ENCODE measurements at places on chromosomes 5 and 9. TPM values are rescaled to one million over a fixed set of nuclear protein-coding genes. Genes with fewer than 3 reads are reported as not detected.

DNA sequence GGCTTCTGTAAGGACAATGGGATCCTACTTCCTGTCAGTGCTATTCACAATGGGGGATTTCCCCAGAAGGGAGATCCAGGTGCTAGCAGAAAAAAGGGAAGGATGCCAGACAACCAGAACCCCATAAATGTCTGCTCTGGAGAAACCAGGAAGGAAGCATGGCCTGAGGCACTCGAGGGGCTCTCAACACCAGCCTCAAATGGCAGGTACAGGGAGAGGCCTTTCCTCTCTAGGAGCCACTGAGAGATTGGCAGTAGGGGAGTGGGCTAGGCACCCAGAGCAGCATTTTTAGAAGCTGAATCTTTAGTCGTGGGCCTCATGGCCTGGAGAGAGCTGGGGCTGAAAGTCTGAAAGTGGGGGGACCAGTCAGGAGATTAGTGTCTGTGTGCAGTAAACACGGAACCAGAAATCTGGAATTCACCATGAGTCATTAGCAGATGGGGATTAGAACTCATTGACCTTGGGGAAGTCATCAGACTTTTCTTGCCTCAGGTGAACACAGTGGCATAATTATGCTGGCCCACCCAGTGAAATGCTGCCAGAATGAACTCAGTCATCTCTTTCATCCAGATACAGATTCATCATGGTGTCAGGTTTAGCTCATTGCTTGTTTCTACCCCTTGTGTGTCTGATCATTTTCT, 28.3 kb downstream of the ARHGEF28 start:
- peak; percentile 41 for DNase-seq

The SHISAL2B gene
- not detected for polyA plus RNA-seq

The ANXA2R gene
- 0.56 TPM for polyA plus RNA-seq

The CAMK2A gene
- polyA plus RNA-seq: not detected

- peak; percentile 2 for DNase-seq
Observed at GRCh38 chr5:79873187-79873586, 117.9 kb downstream of the MTX3 start.

DNA sequence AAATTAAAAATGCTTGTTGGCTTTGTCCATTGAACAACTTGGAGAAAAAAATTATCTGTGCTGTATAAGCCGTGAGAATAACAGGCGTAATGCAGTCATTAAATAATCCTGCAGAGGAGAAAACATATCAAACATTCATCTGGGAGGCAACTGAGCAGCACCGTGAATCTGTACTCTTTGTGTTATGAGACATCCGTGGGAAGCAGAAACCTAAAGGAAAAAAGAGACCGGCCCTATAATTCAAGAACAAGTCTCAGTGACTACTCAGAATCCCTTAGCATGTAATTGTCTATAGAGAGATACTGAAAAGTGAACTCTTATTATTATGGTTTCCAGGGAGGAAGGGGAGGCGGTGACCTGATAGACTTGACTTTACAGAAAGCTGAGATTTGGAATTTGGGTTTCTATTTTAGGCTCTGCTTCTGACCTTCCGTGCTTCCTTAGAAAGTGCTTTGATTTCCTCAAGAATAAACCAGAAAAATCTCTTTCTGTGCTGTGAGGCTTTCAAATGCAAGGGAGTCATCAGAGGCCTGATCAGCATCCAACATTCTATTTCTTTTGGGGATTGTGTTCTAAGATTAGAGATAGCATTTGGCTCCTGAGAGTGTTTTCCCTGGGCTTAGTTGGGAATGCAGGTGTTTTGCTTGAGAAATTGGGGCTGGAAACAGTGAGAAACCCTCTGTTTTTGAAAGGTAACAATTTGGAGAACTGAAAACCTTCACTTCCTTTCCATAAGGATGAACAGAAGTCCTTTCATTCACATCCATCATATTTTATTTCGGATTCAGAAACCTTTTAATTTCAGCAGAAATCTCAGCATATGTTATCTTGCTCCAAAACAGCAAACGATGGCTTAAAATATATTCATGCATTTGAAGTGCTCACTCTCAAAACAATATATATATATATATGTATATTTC, 296.7 kb downstream of the CSNK1G3 start:
- DNase-seq: no peak

- DNase-seq: peak; percentile 65
Observed at GRCh38 chr5:127441799-127442484, 75.5 kb upstream of the PRRC1 start.

DNA sequence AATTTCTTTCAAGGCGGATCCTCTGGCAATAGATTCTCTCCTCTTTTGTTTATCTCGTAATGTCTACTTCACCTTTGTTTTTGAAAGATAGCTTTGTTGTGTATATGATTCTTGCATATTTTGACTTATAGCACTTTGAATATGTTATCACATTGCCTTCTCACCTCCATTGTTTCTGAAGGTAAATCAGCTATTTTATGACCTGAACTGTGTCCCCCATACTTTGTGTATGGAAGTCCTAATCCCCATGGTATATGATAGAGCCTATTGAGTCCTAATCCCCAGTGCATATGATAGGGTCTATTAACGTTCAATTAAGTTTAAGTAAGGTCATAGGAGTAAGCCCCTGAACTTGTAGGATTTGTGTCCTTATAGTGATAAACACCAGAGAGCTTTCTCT, 910.2 kb upstream of the NUDT12 start:
- no peak for DNase-seq

DNA sequence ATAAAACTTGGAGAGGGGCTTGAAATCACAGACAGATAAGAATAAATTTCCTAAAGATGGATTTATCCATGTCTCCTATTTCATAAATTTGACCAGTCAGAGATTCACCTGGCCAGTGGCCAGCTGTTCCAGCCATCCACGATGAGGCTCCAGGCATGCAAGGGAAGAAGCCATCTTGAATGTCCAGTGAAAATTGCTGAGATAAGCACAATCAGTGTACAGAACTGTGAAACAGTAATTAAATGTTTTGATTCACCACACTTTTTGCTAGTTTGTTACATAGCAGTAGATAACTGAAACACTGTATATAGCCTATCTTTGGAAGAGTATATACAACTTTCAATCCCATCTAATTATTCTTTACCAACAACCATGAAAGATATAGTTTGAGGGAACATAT, 163.5 kb downstream of the HINT1 start:
- no peak for DNase-seq

The PCSK5 gene
- 1.9 TPM for polyA plus RNA-seq

- DNase-seq: no peak
Observed at GRCh38 chr5:161446655-161447054, 99.9 kb downstream of the GABRB2 start.

The TMEFF1 gene
- 0.34 TPM for polyA plus RNA-seq

- DNase-seq: no peak
Observed at GRCh38 chr5:58440901-58441460, 18.9 kb downstream of the PLK2 start.

- no peak for DNase-seq
Observed at GRCh38 chr5:180471866-180472265, 22.3 kb upstream of the CNOT6 start.

The ABO gene
- polyA plus RNA-seq: not detected

GRCh38 chr5:2656206-2656605, 95.3 kb downstream of the IRX2 start:
- DNase-seq: peak; percentile 16

The HTR1A gene
- not detected for polyA plus RNA-seq

DNA sequence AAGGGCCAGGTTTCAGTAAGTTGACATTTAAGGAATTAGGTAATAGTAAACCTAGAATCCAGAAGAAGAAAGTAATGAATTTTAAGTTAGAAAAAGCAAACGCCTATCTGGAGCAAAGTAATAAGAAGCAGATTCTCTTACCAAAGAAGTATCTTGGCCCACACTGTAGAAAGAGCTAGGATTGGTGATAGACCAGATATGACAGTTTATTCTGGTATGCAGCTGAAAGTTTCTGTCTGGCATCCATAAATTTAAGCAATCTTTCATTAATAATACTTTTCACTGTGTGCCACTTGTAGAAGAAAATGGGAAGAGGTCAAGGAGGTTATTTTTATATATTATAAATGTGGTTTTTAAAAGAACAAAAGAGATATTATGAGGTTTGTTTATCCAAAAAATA, 3.0 kb downstream of the RECK start:
- DNase-seq: peak; percentile 84

DNA sequence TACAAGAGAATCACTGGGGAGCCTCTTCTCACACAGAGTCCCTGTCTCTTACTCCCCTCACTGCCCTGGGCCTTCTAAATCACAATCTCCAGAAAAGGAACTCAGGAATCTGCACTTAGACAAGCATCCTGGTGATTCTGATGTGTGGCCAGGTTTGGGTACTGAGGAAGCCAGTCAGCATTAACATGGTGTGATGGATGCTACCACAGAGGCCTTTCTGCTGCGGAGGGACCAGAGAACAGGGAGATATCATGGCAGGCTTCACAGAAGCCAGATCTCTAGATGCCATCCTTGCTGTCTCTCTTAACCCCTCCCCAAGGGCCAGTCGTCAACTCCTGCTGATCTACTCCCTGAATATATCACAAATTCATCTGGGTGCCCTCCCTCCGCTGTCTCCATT, 1.6 kb downstream of the ANKS6 start:
- no peak for DNase-seq

- DNase-seq: no peak
Observed at GRCh38 chr5:128466554-128466953, 71.5 kb downstream of the FBN2 start.

- DNase-seq: no peak
Observed at GRCh38 chr5:8058616-8059190, 189.8 kb downstream of the MTRR start.

GRCh38 chr9:100027543-100027942, 71.3 kb downstream of the ERP44 start:
- DNase-seq: no peak

GRCh38 chr9:133374612-133375115, 1.2 kb downstream of the SURF4 start:
- DNase-seq: peak; percentile 91

- no peak for DNase-seq
Observed at GRCh38 chr5:116176121-116176520, 91.3 kb downstream of the COMMD10 start.

The SLC6A18 gene
- not detected for polyA plus RNA-seq

The SLC34A3 gene
- polyA plus RNA-seq: not detected

GRCh38 chr9:106916466-106917235, 53.7 kb downstream of the ZNF462 start:
- peak; percentile 79 for DNase-seq

DNA sequence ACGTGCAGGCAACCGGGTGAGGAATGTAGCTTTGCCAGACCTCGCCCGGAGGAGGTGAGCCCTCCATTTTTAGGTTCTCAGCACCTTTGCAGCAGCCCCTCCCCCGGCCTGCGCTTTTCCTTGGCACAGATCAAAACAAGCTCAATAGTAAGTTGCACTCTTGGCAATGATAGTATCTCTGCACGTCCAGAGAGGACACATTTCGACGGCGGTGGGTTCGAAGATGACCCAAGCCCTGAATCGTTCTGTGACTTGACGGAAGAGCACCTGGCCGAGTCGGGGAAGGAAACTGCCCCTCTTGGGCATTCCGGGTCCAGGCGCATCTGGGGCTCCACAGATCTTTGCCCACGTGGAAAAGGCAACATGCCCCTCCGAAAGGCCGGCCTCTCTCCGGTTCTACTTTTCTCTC, 904 bp downstream of the GDNF start:
- DNase-seq: peak; percentile 46

- DNase-seq: peak; percentile 87
Observed at GRCh38 chr9:106945727-106946660, 83.0 kb downstream of the ZNF462 start.

GRCh38 chr9:91690540-91691249, 259.3 kb downstream of the ROR2 start:
- peak; percentile 23 for DNase-seq

The SPAAR gene
- polyA plus RNA-seq: 0.39 TPM

All from GM23248 (cell line).